Activated T-helper 17 cell treated with anti-CD3 and anti-CD28 coated beads, Interleukin-2, amount 50 U/mL, for 72 hours (primary cell): ENCODE measurements at places on chromosomes 6 and 20. TPM values are rescaled to one million over a fixed set of nuclear protein-coding genes. Genes with fewer than 3 reads are reported as not detected.

DNA sequence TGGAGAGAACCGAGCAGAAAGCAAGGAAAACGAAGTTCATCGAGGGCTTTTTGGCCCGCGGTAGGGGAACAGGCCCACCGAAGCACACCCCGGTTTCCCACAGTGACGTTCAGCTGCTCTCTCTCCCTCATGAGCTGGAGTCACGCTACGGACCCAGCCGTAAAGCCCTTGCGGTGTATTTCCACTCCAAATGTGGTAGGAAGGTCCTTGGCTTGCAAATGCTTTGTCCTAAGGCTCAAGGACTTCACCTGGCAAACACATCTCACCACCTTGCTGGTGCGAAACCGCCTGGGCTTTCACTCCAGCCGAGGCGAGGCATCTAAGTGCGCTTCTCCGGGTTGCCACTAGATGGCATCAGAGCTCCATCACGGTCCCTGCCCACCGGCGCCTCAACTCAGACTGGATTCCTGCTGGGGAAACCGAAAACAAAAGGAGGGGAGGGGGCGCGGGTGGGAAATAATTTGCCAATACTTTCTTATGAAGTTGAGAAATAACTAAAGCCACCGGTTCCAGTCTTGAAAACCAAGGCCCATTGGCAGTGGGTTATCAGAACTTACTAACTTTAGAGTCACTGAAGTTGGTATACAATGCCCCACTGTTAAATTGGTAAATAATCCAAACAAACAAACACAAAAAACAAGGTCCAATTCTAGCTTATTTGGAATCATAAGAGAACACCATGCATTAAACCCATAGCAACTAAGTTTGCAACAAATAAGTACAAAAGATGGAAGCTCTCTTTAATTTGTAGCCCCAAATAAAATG, 13.4 kb upstream of the FOXC1 start:
- ATAC-seq = peak; percentile 73

Gene HTR1B
- total RNA-seq = not detected

DNA sequence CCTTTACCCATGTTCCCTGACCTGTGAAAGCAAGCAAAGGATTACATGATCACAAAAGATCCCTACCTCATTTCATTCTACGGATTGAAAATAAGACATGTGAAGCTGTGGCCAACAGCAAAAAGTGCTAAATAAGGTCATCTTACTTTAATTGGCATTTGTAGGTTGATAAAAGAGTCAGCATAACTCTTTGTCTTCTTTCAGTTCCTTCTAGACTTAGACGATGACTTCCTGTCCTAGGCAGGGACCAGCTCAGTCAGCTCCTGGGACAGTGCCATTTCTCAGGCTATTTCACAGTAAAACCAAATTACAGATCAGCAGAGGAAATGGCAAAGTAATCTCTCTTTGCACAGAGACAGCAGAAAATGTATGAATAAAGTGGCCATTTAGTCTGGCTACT, 480.7 kb downstream of the RFPL4B start:
- no peak for ATAC-seq

DNA sequence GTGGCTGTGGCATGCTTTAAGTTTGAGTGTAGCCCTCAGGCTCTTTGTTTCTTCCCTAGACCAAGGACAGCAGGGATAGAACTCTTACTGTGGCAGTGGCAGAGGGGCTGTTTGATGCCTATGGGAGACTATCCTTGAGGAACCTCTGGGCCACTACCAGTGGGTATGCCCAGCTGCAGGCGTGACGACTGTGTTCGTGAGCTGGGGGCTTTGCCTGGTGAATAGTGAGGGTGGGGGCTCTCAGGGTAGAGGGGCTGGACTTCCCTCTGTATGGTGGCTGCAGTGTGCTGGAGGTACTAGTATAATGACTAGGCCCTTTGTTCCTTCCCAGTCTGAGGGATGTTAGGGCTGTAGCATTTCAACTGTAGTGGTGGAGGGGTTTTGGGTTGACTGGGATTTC, 1242.0 kb downstream of the KHDRBS2 start:
- no peak for ATAC-seq

DNA sequence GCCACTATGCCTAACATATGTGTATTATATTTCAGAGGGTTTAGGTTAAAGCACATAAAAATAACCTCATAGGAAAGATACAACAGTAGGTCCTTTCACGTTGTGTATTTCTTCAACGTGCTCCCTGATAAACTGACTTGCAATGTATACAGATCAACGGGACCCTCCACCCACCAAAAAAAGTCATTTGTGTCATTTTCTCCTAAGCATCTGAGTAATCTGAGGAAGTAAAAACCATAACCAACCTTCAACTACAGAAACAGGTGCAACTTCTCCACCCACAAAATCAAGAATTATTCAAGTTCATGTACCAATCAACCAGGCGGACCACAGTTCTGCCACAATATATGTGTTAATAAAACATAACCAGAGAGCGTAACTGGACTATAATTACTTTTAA, 54.9 kb upstream of the NHSL1 start:
- ATAC-seq = no peak

Gene ARMH2
- 0.43 TPM for total RNA-seq

Gene THBD
- 0.13 TPM for total RNA-seq

- no peak for ATAC-seq
Observed at GRCh38 chr20:60589623-60590022, 631.4 kb downstream of the CDH26 start.

DNA sequence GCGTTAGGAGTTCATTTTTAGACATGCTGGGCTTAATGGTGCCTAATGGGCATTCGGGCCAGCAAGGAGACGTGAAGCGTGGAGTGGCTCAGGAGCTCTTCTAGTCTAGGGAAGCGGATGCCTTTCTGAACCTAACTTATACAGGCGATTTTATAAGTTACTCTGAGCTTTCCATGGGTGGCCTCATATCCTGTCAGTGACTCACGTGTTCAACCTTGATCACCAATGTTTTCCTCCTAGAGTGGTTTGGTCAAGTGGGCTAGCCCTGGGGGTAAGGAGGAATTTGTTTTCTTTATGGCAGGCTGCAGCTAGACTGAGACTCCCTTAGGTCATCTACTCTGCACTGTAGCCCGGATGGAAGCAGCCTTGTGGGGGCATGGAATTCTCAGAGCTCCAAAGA, 52.1 kb downstream of the PLAGL1 start:
- no peak for ATAC-seq

- no peak for ATAC-seq
Observed at GRCh38 chr6:141029908-141030307, 1102.8 kb upstream of the GJE1 start.

Gene NNAT
- 0.66 TPM for total RNA-seq

GRCh38 chr20:33753143-33753542, 21.3 kb downstream of the ZNF341 start:
- no peak for ATAC-seq

- no peak for ATAC-seq
Observed at GRCh38 chr6:125346201-125346925, 44.6 kb upstream of the HDDC2 start.

Gene WASF1
- total RNA-seq = 10.6 TPM

Gene HCRTR2
- total RNA-seq = not detected

Gene TSPO2
- not detected for total RNA-seq

DNA sequence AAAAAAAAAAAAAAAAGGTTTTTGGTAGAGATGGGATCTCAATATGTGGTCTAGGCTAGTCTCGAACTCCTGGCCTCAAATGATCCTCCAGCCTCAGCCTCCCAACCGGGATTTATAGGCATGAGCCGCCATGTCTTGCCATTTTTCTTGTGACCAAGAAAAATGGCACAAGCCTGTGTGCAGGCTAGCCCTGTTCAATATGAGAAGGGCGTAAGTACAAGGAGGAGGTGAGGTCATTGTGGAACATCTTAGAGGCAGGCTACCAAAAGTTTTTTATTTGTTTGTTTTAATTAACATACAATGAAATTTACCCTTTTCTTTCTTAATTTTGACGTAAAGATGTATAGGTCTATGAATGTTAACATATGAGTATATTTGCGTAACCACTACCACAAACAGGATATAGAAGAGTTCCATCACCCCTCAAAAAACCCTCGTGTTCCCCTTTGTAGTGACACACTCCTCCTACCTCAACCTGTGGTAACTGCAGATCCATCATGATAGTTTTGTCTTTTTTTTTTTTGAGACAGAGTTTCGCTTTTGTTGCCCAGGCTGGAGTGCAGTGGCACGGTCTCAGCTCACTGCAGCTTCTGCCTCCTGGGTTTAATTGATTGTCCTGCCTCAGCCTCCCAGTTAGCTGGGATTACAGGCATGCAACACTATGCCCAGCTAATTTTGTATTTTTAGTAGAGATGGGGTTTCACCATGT, 28.3 kb upstream of the KIF3B start:
- ATAC-seq = peak; percentile 80

DNA sequence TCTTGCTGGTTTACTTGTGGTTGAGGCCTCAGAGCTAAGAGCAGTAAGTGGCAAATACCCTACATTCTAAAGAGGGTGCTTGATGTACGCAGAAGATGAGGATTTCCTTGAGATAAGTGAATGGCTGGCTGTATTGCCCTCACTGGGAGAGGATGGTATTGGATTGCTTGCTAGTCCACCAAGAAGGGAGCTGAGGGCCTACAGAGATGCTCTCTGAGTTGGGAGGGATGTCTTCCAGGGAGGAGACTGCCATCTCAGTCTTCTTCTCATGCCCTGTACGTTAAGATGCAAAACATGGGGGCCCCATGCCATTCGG, 669.1 kb downstream of the UTRN start:
- ATAC-seq = no peak

DNA sequence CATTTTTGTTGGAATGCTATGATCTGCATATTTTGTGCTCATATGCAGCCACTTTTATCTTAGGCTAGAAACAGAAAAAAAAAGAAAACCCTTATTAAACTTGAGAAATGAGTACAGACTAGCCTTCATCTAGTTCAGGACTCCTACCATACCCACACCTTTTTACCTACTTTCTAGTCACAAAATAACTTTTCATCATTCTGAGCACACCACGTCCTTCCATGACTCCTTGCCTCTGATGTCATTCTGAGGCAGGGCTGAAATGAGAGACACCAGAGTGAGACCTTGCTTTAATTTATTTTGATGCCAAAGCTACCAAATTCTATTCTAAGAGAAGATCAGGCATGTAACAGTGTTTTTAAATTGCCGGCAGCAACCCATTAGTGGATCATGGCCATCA, 38.8 kb downstream of the SNX3 start:
- peak; percentile 69 for ATAC-seq

Gene CAP2
- total RNA-seq = not detected

DNA sequence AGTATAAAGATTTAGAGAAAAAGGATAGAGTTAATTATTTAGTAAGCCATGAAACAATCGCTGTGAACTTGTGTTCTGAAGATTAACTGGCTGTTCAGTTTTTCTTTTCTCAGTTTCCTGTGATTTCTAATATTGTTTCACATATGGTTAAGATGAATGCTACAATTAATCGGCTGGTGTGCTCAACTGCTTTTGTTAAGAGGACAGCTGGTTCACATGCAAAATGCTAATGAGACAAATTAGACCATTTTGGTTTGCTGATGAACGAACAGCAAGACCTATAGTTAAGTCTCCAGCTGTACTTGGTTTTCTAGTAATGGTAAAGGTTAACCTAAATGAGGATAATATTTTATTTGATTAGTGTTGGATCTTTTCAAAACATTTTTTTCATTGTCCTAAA, 10.8 kb upstream of the NHSL1 start:
- ATAC-seq = no peak

DNA sequence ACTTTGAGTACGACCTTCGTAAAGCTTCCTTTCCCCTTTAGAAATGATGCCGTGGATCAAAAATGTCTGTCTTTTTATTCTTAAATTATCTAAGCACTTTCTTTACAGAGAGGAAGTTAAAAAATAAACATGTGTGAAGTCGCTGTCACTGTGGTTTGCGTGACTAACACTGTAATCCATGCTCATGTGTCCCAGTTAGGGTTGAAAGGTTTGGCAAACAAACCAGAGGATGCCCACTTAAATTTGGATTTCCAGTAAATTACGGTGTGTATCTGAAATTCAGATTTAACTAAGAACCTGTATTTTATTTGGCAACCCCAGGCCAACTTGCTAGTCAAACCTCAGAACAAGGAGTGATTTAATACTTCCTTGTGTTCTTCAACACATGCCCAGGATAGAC, 21.1 kb downstream of the HLA-DRB1 start:
- no peak for ATAC-seq

- no peak for ATAC-seq
Observed at GRCh38 chr6:26224940-26225847, 138.0 kb downstream of the HFE start.

Gene PPP2R5D
- total RNA-seq = 62.5 TPM
